ENCODE measurements at places on chromosomes 12 and 14.

GRCh38 chr12:49933796-49934195 lies 16.7 kb upstream of the AQP2 start:
- no peak for DNase-seq

GRCh38 chr12:125533434-125534029 lies 468.3 kb downstream of the AACS start:
- DNase-seq, result peak; percentile 74

GRCh38 chr14:100035700-100036099 lies 29.5 kb upstream of the EVL start:
- no peak for DNase-seq

- no peak for DNase-seq
These were observed 397.8 kb downstream of the SEC23A start for GRCh38 chr14:38705220-38705619.

DNA sequence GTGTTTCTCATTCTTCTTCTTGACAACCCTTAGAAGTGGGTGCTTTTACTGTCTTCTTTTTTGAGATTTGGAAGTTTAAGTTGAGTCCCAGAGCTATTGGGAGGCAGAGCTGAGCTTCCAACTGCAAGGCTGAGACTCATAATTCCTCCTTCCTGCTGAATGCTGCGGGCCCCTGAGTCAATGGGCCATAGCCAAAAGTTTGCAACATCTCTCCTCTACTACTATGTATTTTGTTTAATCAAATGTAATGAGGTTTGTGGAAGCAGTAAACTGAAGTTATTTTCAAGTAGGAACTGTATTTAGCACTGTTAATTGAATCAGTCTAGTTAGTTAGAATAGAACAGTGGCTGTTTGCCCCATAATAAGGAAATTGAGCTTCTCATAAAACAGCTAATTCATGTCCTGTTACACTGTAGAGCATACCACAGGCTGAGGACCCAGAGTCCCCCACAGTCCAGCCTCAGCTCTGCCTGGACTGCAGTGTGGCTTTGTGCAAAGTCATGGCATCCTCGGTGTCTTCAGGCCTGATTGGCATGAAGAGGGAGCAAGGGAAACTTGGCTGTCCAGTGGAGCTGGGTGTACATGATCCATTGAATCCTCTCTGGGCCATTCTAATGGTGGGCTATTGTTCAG lies 631.7 kb downstream of the VRK1 start:
- no peak for DNase-seq

- DNase-seq, result no peak
These were observed 111.6 kb upstream of the PZP start for GRCh38 chr12:9319842-9320173.

- DNase-seq, result no peak
These were observed 26.4 kb downstream of the ACTN1 start for GRCh38 chr14:68952531-68953195.

DNA sequence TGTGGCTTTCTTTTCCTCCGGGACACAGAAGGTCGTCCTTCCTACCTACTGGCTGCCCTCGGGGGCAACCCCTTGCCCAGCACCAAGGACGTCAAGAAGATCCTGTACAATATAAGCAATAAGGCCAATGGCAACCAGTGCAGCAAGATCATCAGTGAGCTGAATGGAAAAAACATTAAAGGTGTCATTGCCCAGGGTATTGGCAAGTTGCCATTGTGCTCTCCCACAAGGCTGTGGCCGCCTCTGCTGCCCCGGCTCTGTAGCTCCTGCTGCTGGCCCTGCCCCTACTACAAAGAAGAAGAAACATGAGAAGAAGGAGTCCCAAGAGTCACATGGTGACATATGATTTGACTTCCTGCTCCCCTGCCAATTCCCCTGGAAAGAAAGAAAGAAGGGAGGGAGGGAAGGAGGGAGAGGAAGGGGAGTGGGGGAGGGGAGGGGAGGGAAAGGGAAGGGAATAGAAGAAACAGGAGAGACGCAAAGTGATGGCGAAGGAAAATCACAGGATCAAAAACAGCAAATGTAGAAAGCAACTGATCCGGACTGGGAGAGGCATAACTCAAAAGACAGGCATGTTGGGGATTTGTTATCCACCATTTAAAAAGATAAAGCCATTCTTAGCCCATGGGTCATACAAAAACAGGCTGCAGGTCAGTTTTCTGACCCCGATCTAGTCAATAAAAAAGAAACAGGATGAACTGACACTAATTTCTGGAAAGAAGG lies 61.3 kb upstream of the RESF1 start:
- DNase-seq, result peak; percentile 74

GRCh38 chr14:92792885-92793284 lies 1.2 kb upstream of the GOLGA5 start:
- no peak for DNase-seq

Measured in urothelium cell line (cell line).